ENCODE measurements at places on chromosomes 1 and 21. TPM values are rescaled to one million over a fixed set of nuclear protein-coding genes. Genes with fewer than 3 reads are reported as not detected.

GRCh38 chr1:43505077-43505780, 25.5 kb upstream of the PTPRF start:
- no peak for DNase-seq

- DNase-seq: no peak
These were observed 122.4 kb downstream of the MAST2 start for GRCh38 chr1:45925728-45926287.

DNA sequence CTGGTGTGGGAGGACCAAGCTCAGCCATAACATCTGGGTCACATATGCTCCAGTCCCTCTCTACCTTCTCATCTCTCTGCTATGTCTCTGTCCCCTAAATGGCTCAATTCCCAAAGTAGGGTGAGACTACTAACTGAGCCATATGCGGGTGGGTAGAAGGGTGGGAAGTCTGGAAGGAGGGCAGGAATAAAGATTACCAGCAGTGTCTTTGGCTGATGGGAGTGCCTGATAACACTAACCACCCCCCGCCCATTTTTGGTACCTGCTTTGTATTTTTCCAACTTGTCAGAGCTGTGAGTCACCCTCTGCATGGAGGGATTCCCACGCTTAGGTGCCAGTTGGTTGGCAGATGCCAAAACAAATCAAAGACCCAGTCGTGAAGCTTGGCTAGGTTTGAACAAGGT, 14.9 kb upstream of the SSBP3 start:
- no peak for DNase-seq

- no peak for DNase-seq
These were observed 89.9 kb downstream of the SGIP1 start for GRCh38 chr1:66623812-66624211.

GRCh38 chr1:13517193-13517812, 3.5 kb upstream of the LRRC38 start:
- no peak for DNase-seq

The GAS5 gene
- total RNA-seq: 282 TPM

The PLA2G2F gene
- not detected for total RNA-seq

The ZNF687 gene
- total RNA-seq: 23.7 TPM

The RXFP4 gene
- total RNA-seq: not detected

The PKN2 gene
- total RNA-seq: 51.4 TPM

The TNFRSF9 gene
- total RNA-seq: 0.47 TPM
